GM12891 (cell line): ENCODE measurements at places on chromosomes 5 and 9.

DNA sequence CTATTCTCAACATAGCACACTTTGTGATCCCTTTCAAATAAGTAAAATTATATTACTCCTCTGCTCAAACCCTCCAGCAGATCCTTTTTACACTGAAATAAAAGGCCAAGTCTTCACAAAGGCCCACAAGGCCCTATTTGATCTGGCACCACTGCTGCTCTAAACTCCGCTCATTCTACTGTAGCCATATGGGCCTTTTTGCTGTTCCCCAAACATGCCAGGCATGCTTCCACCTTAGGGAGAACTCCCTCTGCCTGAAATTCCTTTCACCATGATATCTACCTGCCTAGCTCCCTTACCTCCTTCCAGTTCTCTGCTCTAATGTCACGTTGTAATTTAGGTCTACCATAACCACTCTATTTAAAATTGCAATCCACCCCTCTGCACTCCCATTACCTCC, 28.3 kb downstream of the NRG2 start:
- DNase-seq, result no peak

DNA sequence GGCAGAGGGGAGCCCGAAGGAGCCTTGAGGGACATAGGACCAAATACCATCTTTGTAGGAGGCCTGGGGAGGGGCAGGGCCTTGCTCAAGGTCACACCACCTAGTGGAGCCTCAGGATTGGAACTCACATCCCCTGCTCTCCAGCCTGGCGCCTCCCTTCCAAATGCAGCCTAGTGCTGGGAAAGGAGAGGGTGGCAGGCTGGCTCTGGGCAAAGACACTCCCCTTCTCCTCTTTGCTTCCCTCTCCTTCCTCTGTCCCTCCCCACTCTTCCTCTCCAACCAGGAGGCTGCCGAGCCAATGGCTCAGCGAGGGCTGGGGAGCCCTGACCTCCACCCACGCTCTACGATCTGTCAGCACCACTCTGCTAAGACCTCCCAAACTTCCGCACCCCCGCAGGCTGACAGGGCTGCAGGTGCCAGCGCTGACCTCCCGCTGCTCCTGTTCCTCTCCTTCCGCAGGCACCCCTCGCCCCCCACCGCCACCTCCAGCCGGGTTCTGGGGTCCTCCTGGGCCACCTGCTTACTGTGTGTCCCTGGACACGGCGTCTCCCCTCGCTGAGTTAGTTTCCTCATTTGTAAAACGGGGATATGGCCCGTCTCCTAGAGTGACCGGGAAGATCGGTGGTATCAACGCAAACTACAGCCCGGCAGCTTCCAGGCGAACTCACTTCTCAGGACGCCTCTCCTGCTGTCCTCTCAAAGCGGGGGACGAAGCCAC, 52.9 kb downstream of the C9orf50 start:
- no peak for DNase-seq

DNA sequence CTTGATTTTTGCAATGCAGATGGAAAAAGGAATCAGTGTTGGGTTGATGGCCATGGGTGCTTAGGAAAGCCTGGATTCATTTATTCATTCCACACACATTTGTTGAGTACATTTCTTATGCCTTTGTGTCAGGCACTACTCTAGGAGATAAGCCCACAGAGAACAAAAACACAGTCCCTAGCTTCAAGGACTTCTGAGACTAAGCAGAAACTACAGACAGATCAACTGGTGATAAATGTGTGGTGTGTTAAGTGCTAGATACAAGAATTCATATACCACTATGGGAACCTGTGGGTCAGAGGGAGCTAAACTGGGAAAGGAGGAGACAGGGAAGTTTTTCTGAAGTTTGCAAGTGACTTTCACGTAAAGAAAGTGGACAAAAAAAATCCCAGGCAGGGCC, 119.9 kb downstream of the CEMIP2 start:
- DNase-seq, result no peak

DNA sequence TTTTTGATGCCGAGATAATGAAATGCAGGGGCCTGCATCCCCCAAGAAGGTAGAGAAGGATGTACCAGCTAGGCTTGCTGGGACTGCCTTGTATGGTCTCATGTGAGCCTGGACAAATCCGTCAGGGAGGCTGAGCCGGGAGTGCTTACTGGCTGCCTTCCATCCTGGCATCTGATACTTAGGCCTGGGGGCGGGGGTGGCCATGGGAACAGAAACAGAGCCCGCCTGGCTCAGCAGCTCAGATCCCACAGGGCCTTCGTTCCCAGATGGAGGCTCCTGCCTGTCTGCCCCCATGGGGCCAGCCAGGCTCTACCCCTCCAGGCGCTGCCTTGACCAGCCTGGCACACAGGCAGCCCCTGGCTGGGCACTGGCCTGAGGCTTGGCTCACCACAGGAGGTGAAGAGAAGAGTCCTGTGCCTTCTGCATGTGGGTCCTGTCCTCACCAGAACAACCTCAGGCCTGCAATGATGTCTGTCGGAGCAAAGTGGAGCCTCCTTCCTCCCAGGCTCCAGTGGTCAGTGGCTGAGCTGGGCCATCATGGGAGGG, 10.5 kb upstream of the SPATA31E1 start:
- DNase-seq, result no peak

DNA sequence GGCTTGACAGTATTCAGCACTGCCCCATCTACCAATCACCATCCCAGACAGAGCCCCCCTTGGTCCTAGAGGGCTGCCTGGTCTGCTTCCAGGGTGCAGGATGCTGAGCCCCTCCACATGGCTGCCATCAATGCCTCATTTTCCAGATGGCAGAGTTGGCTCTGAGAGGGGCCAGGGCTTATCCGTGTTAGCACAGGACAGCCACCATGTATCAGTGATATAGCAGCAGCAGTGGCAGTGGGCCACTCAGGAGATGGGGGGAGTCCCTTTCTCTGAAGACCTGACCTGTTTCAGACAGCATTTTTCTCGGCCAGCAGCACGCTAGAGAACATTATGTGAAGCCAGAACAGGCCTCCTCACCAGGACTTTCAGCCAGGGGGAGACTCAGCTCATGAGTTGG, 1.6 kb upstream of the SMIM32 start:
- no peak for DNase-seq

- DNase-seq, result no peak
Measured at GRCh38 chr5:66839636-66840185, 243.5 kb downstream of the MAST4 start.

DNA sequence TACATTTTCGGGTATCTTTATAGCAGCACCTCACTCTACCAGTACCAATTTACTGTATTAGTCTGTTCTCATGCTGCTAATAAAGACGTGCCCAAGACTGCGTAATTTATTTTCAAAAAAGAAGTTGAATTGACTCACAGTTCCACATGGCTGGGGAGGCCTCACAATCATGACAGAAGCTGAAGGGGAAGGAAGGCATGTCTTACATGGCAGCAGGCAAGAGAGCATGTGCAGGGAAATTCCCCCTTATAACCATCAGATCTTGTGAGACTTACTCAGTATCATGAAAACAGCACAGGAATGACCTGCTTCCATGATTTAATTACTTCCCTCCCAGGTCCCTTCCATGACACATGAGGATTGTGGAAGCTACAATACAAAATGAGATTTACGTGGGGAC, 602.6 kb upstream of the DAB2 start:
- DNase-seq, result no peak

DNA sequence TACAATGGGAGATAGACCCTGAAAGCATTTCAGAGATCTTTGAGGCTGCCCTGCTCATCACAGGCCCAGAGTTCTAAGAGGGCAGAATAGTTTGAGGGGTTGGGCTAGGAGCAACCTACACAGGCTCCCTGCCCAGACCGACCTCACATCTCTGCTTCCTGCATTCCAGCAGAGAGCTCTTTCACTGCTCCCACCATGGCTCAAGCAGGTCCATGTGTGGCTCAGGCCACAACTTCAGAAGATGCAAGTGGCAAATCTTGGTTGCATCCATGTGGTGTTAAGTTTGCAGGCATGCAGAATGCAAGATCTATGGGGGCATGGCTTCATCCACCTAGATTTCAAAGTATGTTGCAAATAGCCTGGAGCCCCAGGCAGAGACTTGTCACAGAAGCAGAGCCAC, 39.0 kb downstream of the GDA start:
- no peak for DNase-seq

DNA sequence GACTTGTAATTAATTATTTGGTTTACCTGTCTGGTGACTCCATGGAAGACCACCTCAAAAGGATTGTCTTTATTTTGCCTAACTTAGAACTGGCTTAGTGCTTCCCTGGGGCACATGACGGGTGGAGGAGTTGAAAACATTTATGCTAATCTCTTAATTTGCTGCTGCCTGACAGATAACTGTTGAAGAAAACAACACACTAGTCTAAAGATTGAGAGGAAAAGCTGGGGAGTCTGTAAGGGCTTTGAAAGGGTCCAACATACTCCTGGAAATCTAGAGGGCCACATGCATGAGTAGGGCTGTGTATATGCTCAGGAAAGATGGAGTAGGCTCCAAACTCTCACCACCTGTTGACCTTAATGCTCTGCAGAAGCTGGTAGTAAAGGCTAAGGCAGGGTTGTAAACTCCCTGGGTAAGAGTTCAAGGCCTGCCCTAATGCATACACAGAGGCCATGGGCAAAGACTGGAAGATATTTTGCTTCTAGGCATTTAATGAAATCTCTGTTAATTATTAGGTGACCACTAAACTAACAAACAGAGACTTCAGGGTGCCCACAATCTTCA, 40.7 kb downstream of the NR3C1 start:
- DNase-seq, result no peak

DNA sequence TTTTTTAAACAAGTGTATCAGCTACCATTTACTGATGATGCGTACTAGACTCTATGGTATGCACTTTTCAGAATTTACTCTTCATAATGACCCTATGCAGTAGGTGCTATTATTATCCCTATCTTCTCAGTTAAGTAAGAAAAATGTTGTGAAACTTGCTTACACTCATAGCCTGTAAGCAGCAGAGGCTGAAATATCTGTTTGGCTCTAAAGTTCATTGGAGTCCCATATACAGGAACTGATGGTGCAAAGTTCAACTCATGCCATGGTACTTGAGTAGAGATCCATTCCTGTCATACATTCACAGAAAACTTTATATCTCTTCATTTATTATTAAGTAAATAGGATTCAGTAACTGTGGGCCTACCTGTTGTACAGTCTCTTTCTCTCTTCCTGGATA, 41.4 kb upstream of the CCDC112 start:
- DNase-seq, result no peak

DNA sequence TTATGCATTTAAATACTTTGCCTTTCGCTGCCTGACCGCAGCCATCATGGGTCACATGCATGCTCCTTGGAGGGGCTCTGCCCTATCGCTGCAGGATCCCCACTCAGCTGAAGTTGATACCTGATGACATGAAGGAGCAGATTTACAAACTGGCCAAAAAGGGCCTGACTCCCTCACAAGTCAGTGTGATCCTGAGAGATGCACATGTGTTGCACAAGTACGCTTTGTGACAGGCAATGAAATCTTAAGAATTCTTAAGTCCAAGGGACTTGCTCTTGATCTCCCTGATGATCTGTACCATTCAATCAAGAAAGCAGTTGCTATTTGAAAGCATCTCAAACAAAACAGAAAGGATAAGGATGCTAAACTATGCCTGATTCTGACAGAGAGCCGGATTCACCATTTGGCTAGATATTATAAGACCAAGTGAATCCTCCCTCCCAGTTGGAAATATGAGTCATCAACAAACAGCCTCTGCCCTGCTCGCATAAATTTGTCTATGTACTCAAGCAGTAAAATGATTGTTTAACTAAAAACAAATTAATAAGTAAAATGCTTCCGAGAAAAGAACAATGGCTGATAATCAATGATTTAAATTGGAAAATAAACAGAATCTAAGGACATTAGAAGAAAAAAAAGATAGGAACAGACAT, 41.6 kb upstream of the PPP2CA start:
- DNase-seq, result no peak

- no peak for DNase-seq
Measured at GRCh38 chr5:151724360-151724759, 34.1 kb downstream of the ATOX1 start.

GRCh38 chr9:2655411-2655901, 33.9 kb downstream of the VLDLR start:
- DNase-seq, result no peak

- DNase-seq, result no peak
Measured at GRCh38 chr9:108882052-108882888, 20.2 kb downstream of the ACTL7A start.

GRCh38 chr9:106634183-106634582, 228.8 kb upstream of the ZNF462 start:
- DNase-seq, result no peak

GRCh38 chr5:151083081-151083676, 2.3 kb upstream of the TNIP1 start:
- no peak for DNase-seq

DNA sequence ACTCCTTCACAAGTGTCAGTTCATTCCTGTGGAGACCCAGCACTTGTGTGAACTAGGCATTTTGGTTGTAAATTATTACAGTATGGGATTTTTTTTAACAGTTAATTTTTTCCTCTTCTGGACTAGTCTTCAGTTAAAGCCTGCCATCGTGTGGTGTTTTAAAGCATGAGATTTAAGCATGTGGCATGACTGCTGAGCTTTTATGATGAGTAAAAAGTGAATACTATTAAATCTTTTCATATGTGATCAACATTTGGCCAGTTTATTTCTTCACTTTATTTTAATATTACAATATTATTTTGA, 25.0 kb downstream of the LMNB1 start:
- DNase-seq, result no peak

GRCh38 chr9:83570359-83570758, 32.2 kb upstream of the FRMD3 start:
- no peak for DNase-seq

GRCh38 chr5:133525126-133525525, 87.2 kb downstream of the FSTL4 start:
- DNase-seq, result no peak

GRCh38 chr9:38088006-38088925, 19.2 kb upstream of the SHB start:
- peak; percentile 35 for DNase-seq

DNA sequence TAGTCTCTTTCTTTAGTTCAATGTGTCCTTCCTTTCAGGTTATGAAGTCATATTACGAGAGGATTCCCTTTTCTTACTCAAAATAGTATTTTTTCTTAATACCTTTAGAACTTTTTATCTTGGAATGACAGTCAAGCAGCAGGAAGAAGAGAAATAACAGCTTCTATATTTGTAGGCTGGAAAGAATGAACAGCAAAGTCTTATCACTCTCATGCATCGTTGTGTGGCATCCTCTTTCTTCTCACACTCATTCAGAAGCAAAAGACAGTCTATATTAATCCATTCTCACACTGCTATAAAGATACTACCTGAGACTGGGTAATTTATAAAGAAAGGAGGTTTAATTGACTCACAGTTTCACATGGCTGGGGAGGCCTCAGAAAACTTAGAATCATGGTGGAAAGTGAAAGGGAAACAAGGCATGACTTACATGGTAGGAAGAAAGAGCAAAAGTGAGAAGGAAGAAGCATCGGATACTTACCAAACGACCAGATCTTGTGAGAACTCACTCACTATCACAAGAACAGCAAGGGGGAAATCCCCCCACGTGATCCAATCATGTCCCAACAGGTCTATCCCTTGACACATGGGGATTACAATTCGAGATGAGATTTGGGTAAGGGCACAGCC, 1646.1 kb upstream of the CDH6 start:
- no peak for DNase-seq

GRCh38 chr5:15852217-15852616, 327.4 kb downstream of the MARCHF11 start:
- no peak for DNase-seq

GRCh38 chr5:95919658-95920057, 42.0 kb downstream of the ELL2 start:
- DNase-seq, result no peak

- no peak for DNase-seq
Measured at GRCh38 chr9:87701931-87702421, 23.9 kb upstream of the CTSL start.

- DNase-seq, result no peak
Measured at GRCh38 chr5:170303549-170303948, 6.0 kb upstream of the LCP2 start.

GRCh38 chr5:108437425-108437824, 55.5 kb upstream of the FBXL17 start:
- DNase-seq, result no peak
